ENCODE measurements at places on chromosomes 5 and 9.
A peak's percentile ranks its signal among the peaks of the same experiment; 100 is the strongest.

- no peak for DNase-seq
Measured at GRCh38 chr9:133137451-133138231, 16.6 kb upstream of the RALGDS start.

GRCh38 chr9:126851286-126851880 lies 9.1 kb upstream of the ZBTB34 start:
- DNase-seq: no peak

GRCh38 chr9:134177624-134178393 lies 13.4 kb upstream of the RNU6ATAC start:
- no peak for DNase-seq

GRCh38 chr5:124480022-124480421 lies 266.4 kb downstream of the ZNF608 start:
- peak; percentile 58 for DNase-seq

GRCh38 chr5:76337953-76338451 lies 65.1 kb upstream of the IQGAP2 start:
- peak; percentile 45 for DNase-seq

GRCh38 chr5:119340597-119341218 lies 15.1 kb upstream of the TNFAIP8 start:
- DNase-seq: no peak

DNA sequence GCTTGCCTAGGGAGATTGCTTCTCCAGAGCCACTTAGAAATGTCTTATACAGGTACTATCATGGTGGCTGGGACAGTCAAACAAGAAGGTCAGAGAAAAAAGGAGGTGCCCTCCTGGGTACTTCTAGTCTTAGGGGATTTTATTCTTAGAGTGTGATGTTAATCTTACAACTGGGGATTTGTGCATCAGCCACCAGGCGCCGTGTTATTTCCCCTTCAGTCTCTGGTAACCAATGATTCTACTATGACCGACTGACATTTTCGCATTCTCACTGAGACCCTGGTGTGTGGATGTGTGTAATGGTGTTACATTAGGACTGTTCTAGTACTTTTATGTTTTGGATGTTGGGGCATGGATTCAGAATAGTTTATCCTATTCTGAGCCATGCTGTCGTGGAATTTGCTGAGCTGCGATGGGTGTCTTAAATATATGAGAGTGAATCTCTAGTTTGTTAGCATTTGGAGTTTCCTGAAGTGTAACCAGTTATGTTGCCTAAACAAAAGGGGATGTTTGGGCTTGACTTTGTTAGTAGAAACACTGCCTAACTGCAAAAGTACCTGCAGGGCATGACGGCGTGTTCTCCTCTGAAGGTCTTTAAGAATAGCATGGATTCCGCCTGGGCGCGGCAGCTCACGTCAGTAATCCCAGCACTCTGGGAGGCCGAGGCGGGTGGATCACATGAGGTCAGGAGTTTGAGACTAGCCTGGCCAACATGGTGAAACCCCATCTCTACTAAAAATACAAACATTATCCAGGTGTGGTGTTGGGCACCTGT lies 175.2 kb upstream of the DAP start:
- DNase-seq: no peak

GRCh38 chr9:123434619-123435240 lies 78.7 kb downstream of the CRB2 start:
- DNase-seq: peak; percentile 45

DNA sequence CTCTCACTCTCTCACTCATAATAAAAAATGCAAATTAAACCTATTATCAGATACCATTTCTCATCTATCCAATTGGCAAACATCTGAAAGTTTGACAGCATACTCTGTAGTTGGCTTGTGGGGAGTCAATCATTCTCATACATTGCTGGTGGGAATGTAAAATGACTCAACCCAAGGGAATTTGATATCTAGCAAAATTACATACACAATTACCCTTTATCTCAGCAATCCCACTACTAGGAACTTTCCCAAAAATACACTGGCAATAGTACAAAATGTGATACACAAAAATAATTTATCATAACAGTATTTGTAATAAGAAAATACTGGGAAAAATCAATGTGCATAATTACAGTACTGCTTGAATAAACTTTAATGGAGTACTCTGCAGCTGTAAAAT lies 731.3 kb downstream of the DTWD2 start:
- peak; percentile 2 for DNase-seq

DNA sequence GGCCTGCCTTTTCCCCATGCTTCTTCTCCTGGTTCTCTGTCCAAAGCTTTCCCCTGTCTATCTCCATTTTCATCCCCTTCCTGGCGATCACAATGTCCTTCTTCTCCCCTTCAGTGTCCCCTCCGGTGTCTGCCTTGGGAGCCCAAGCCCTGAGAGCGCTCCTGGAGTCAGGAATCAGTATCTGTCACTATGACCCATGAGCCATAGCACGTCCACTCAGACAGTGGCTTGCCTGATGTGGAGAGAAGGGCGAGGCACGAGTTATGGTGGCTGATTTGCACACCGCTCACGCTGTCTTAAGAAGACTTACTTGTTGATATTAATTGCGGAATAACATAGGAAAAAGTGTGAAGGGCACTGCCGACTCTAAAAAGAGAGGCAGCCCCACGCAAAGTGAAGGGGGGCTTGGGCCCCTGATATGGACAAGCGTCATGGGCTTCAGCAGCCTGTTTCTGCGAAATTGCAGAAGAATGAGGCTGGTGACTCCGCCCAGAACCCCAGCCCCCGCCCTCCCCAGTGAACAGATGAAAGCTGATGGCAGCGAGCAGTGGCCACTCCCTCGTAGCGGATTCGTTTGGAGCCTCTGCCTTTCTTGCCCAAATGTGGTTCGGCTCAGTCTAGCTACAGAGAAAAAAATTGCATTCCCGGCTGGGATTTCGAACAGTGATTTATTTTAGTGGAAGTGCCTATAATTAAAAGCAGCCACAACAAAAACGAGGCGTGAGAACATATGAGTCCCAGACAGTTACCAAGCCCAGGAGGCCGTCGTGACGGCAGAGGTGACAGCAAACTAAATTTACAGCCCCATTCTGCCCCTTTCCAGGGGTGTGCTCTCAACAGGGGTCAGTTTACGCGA lies 149.8 kb downstream of the ICE1 start:
- no peak for DNase-seq

GRCh38 chr5:144472221-144472620 lies 301.5 kb downstream of the KCTD16 start:
- DNase-seq: no peak

DNA sequence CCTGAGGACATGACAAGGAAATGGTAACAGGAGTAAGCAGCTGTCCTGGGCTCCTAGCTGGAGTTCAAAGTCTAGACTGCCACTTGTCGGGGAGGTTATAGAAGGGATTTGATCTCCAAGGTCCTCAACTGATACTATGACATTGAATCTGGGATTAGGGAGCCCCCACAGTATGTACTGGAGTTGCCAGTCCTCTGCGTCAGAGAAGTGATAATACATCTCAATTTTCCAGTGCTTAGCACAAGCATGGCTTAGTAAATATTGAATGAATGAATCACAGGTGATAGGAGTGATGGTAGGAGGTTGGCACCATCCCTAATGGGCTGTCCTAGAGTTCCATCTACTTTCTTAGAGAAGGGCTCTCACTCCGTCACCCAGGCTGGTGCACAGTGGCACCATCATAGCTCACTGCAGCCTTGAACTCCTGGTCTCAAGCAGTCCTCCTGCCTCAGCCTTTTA lies 6.2 kb upstream of the TPM2 start:
- no peak for DNase-seq

GRCh38 chr9:105251733-105252404 lies 7.4 kb downstream of the SLC44A1 start:
- DNase-seq: no peak

DNA sequence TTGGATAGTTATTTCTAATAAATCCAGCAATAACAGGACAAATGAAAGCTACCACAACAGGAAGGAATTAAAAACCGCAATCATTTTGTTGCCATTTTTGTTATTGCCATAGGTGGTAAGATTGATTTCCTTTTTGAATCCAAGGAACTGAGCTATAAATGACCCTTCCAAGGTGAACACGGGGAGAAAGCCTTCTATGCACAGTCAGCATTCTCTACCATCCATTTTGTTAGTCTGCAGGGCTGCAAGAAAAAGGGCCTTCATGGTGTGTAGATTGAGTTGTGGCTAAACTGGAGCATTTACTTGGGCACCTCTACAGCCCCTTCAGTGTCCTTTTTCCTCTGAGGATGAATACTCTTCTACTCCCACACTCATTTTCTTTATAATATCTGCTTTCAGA lies 18.6 kb upstream of the REEP5 start:
- no peak for DNase-seq

DNA sequence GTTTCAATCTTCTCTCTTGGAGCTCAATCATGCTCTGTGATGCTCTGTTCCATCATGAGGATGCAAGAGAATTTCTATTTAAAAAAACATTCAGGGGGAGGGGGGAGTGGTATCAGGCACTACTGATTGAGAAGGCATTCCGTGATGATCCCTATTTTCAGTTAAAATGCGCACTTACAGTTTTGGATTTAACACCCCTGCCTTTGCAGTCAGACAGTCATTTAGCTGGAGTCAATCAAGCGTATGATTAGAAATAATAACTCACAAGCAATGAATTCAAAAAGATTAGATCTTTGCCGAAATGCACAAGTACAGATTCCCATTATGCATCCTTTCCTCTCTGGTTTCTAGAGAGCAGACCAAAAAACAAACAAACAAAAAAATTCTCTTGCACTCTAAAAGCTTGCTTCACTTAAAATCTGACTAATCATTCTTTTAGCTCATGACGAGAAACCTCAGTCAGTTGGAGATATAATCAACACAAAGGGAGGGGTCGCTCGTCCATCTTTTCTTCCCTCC lies 55.4 kb downstream of the EFNA5 start:
- peak; percentile 12 for DNase-seq

- DNase-seq: peak; percentile 81
Measured at GRCh38 chr9:129557192-129558036, 63.5 kb downstream of the C9orf50 start.

DNA sequence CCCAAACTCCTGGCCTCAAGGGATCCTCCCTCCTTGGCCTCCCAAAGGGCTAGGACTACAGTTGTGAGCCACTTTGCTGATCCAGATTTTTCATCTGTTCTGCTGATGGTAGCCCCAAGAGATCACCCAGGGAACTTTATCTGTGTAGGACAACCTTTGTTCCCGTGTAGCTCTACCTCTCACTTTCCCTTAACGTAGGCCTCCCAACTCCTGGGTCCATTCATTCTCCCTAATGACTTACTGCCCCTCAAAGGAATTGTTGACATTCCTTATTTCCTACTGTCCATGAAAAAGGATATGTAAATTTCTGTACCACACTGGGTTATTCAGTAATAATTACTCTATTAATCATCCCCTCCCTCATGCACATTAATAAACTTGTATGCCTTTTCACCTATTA lies 51.0 kb upstream of the PHF24 start:
- DNase-seq: no peak

DNA sequence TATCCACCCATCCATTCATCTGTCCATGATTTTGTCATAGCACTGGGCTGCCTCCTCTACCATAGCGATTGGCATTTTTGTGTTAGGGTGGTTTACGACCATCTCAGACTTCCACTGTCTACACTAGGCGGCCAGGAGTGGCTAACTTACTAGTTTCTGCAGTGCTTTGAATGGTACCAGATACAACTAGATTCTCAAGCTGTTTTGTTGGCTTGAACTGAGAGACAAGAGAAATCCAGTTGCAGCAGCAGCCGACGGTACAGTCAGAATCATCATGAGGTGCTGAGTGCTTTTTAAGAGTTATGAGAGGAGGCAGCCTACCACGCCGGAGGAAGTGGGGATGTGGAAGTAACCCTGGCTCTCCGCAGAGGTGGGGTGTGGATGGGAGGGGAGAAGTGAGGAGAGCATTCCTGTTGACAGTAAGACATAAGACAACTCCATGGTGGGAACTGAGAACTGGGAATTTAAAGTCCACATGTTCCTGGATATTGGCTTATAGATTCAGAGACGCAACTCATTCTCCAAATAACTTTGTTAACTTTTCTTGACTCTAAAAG lies 27.9 kb downstream of the COL5A1 start:
- DNase-seq: no peak

DNA sequence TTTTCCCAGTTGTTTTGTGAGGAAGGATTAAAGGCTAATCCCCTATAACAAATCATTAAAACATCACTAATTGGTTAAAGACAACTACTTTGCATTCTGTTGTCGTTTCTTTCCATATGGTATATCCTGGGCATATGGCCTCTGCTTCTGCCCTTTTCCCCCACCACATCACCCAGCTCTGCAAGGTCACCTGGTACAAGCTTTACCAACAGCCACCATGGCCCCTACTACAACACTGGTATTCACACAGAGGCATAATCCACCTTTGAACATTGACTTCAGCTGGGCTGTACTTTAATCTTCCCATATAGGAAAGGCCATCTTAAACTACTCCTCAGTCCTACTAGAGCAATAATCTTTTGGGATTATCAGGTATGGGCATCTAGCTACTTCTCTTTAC lies 866.1 kb downstream of the TLE4 start:
- no peak for DNase-seq

GRCh38 chr5:166172597-166172996 lies 2118.8 kb upstream of the WWC1 start:
- no peak for DNase-seq

DNA sequence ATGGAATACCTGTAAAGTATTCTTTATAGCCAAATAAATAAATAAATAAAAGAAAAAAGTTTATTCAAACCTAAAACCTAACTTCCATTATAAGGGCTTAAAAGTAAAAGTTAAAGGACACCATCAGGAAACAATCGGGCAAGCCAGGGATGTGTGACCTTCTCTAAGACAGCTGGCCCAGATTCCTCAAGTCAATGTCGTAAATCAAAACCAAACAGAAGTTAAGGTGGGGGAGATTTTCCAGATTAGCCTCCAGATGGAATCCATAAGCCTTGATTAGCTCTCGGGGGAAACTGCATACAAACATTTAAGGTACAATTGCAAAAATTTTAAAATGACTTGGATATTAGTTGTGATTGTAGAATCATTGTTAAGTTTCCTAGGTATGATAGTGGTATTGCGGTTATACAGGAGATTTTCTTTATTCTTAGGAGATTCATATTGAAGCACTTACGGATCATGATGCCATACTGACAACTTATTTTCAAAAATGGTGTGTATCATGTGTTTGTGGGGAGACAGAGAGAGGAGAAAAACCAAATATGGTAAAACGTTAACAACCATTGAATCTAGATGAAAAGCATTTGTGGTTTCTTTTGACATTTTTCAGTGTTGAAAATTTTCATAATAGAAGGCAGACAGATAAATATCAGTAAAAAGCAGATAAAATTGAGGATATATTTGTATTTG lies 21.5 kb upstream of the MGAT1 start:
- no peak for DNase-seq
